ENCODE measurements at places on chromosomes 4 and X.

- no peak for DNase-seq
Measured at GRCh38 chrX:19811807-19812604, 75.4 kb downstream of the SH3KBP1 start.

DNA sequence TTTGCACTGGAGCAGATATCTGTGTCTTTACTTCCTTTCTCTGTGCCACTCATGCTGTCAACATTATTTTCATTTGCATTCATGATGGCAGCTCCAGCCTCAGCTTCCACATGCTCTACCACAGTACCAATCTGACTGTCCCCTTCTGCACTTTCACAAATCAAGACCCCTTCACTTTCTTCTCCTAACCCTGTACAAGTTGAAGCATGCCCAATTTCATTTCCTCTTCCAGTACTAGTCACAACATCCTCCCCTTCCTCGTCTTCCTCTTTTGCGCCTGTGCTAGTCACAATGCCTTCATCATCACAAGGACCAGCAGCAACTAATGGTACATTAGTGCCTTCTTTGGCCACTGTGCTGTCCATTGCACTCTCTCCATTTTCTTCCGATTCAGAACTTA is 26.5 kb downstream of the BOD1L1 start:
- no peak for DNase-seq

DNA sequence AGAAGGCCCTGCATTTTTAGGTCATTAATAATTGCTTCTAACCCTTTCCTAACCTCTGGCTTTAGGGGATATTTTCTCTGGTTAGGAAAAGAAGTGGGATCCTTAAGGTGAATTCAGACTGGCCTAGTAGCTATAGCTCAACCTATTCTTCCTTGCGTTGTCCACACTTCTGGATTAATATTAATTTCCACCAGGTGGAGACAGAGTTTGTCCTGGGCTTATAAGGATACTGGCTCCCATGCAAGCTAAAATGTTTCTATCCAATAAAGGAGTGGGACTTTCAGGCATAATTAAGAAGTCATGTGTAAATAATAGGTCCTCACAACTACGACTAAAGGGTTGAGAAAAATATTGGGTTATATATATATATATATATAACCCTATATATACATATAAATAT is 860.0 kb upstream of the POU3F4 start:
- DNase-seq = no peak

DNA sequence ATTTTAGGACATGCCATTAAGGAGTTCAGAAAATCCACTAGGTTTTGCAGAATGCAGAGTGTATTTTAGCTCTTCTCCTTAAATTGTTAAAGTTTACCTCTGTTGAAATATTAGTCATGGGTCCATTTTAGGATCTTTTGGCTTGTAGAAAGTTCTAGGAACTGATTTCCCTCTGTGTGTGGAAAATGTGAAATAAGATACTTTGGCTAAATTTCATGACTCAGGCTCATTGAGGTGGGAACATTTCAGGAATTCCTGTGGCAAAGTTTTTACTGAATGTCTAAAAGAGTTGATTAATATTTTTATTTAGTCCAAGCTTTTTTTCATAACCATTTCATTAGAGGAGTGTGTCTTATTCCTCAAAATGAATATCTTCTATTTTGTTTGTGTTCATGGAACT is 7.0 kb downstream of the FHIP1A start:
- DNase-seq = no peak

- DNase-seq = no peak
Measured at GRCh38 chr4:23717528-23718248, 172.2 kb downstream of the PPARGC1A start.

- no peak for DNase-seq
Measured at GRCh38 chr4:86306816-86307215, 53.0 kb downstream of the MAPK10 start.

GRCh38 chrX:39555431-39555830 is 542.3 kb downstream of the BCOR start:
- no peak for DNase-seq

DNA sequence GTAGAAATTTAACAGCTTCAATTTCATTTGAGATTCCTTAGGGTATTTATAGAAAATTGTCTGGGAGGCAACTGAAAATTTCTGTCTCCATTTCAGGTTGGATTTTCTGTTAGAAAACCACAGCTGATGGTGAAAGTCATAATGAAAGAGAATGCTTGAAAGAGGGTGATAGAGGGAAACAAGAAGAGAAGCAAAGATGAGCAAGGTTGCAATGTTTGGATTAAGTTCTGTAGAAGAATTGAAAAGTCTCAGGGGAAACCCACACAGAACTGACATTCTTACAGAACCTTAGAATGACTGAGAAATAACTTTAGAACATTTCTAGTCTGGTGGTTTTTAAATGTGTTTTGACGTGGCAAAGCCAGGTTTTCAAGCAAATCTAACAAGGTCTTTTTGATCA is 14.7 kb downstream of the GBA3 start:
- no peak for DNase-seq

GRCh38 chr4:139809757-139810140 is 144.1 kb downstream of the MGST2 start:
- no peak for DNase-seq

Measured in activated CD4-positive, alpha-beta T cell treated with anti-CD3 and anti-CD28 coated beads for 1 hour (primary cell).